ENCODE measurements at places on chromosomes 4 and X. TPM values are rescaled to one million over a fixed set of nuclear protein-coding genes. Genes with fewer than 3 reads are reported as not detected.

The AKAP14 gene
- total RNA-seq: not detected

The SSX3 gene
- not detected for total RNA-seq

The INTU gene
- 9.1 TPM for total RNA-seq

The CFAP99 gene
- total RNA-seq: not detected

The SCML2 gene
- 0.30 TPM for total RNA-seq

The EGFL6 gene
- not detected for total RNA-seq

The PITX2 gene
- 1.1 TPM for total RNA-seq

The TDO2 gene
- not detected for total RNA-seq

The DCUN1D4 gene
- 67.3 TPM for total RNA-seq

The CRMP1 gene
- total RNA-seq: 0.08 TPM

The ADGRG2 gene
- not detected for total RNA-seq

The DMP1 gene
- not detected for total RNA-seq

The UGT2B10 gene
- total RNA-seq: not detected

The UGT2A1 gene
- total RNA-seq: not detected

The FUNDC2 gene
- 59.9 TPM for total RNA-seq

The RNF150 gene
- 0.30 TPM for total RNA-seq

The PARM1 gene
- total RNA-seq: 0.70 TPM

The BGN gene
- 10.5 TPM for total RNA-seq

The C4orf50 gene
- not detected for total RNA-seq

The PLXNA3 gene
- 17.3 TPM for total RNA-seq

The PWWP3B gene
- total RNA-seq: under 0.01 TPM

The SLC16A2 gene
- total RNA-seq: 4.6 TPM

The KCNIP4 gene
- total RNA-seq: not detected

The MEPE gene
- total RNA-seq: not detected

The ITM2A gene
- total RNA-seq: not detected

The SOX3 gene
- total RNA-seq: not detected

The SH3TC1 gene
- total RNA-seq: 1.2 TPM

The CLDN2 gene
- not detected for total RNA-seq

The SHROOM2 gene
- 0.08 TPM for total RNA-seq

The TMPRSS11B gene
- total RNA-seq: not detected

The NAP1L2 gene
- 0.23 TPM for total RNA-seq

The CT83 gene
- total RNA-seq: not detected

The RTL5 gene
- 3.3 TPM for total RNA-seq

The MAGEA2B gene
- not detected for total RNA-seq

The EGF gene
- 0.35 TPM for total RNA-seq

The RAP2C gene
- 6.1 TPM for total RNA-seq

The PDCL2 gene
- not detected for total RNA-seq

The HS6ST2 gene
- total RNA-seq: 0.08 TPM

The PCYT1B gene
- total RNA-seq: under 0.01 TPM

The KLF3 gene
- total RNA-seq: 7.0 TPM

The SRPK3 gene
- under 0.01 TPM for total RNA-seq

The SSX4B gene
- not detected for total RNA-seq

The USP17L30 gene
- total RNA-seq: not detected

The CT45A10 gene
- total RNA-seq: not detected

The CCKAR gene
- total RNA-seq: not detected

The TEX13B gene
- not detected for total RNA-seq

The NWD2 gene
- total RNA-seq: not detected

The P2RY8 gene
- not detected for total RNA-seq

The HSFX4 gene
- total RNA-seq: not detected
